ENCODE measurements at places on chromosomes 2 and 18.

GRCh38 chr2:48578313-48578712, 39.3 kb upstream of the GTF2A1L start:
- no peak for DNase-seq

GRCh38 chr2:9738062-9738461, 105.2 kb upstream of the TAF1B start:
- no peak for DNase-seq

GRCh38 chr2:132797556-132797955, 127.6 kb upstream of the LYPD1 start:
- DNase-seq: no peak

DNA sequence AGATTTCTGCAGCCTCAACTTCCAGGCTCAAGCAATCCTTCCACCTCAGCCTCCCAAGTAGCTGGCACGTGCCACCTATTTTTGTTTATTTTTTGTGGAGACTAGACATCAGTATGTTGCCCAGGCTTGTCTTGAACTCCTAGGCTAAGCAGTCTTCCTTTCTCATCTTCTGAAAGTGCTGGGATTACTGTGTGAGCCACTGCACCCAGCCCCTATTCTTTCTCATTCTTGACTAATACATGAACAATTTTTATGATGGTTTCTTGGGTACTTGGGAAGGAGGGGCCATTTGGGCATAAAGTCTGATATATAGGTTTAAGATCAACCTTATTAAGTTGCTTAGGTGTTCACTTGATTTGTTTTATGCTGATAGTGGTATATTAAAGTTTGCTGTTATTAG, 26.2 kb downstream of the EPC2 start:
- DNase-seq: no peak

GRCh38 chr2:40343902-40344301, 108.0 kb downstream of the SLC8A1 start:
- no peak for DNase-seq

DNA sequence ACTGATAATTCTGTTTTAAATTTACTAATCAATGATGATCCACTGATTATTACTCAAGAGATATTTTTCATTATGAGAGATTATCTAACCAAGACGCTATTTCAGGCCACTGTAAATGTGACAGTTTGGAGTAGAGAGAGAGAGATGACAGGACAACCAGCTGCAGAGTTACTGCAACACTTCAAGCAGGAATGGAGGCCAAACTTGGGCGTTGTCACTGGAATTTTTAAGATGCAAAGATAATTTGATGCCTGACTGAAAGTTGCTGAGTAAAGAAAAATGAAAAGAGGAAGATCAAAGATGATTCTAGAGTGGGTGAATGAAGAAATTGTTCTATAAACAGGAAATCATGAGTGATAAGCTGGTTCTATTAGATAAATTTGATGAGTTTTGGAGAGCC, 1302.1 kb upstream of the TMEFF2 start:
- no peak for DNase-seq

DNA sequence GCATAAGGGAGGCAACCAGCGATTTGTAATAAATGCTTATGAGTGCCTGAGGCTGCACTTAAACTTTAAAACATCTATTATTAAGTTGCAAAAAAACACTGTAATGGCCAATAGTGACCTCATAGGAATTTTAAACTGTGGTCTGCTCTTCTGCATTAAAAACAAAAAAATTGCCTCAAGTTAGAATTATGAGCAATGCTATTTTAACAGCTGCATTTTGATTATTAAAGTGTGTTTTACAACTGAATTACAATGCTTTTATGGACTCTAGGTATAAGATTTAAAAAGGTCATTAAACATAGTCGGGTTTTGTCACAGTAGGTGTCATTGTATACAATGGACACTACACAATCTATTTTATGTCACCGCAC, 528.7 kb upstream of the FANCL start:
- no peak for DNase-seq

DNA sequence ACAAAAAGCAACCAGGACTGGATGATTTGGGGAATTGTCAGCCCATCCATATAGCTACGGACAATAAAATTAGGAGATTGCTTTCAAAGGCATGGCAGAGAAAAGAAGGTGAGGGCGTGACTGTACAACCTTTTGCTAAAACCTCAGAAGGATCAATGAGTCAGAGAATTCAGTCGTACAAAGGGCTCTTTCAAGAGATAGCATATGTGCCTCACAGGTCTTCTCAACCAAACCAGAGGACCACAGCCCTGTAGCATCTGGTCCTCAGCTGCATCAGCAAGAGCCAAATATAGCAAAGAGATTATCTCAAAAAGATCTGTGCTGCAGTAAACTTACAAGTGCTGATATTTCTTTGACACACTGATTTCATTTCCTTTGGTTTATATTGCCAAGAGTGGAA, 149.9 kb upstream of the RAB6C start:
- no peak for DNase-seq

All from stimulated activated CD8-positive, alpha-beta memory T cell treated with anti-CD3 and anti-CD28 coated beads, Interleukin-2, amount 100 ng/mL, for 48 hours (primary cell).